Skin of body (tissue), 3 donors: ENCODE measurements at places on chromosomes 6 and 20.

GRCh38 chr6:142566628-142567396 lies 265.0 kb downstream of the ADGRG6 start:
- DNase-seq = peak; percentile 68

DNA sequence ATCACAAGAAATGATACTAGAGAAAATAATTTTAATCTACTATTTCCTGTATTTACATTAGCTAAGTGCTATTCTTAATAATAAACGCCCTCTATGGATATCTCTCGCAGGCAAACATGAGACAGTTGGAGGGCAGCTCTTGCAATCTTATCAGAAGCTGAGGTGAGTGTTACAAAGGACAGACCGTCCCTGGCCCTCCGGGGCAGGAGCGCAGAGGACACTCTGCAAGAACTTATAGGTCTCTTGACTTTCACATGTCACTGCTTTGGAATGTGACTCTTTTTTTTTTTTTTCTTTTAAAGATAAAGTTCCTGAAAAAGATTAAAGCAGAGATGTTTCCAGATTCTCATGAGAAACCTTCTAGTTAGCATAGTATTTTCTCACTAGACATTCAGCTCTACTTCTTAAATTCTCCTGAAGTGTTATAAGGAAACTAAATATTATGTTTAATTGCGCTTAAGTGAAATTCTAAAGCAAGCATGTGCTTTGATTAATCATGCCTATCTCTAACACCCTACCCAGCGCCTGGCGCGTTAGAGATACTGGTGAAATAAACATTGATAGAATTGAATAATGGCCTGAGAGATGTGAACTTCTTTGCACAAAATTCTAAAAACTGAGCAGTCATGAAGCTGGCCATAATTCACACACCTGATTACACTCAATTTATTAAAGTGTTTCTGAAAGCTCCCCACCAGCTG lies 57.4 kb downstream of the SYTL3 start:
- DNase-seq = no peak

DNA sequence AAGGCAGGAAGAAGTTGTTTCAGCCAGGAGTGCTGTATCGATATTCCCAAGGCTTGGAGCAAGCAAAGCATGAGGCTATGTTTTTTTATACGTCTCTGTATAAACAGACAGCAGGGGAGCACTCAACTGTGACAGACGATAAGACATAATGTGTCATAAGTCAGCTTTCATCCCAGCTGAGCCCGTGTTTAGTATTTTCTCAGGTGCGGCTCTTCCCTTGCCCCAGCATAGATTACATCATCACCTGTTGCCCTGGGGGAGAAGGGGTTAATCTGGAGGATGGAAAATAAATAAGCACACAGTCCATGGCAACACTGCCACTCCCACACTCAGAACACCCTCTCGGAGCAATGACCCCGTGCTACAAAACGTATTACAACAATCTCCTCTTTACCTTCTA lies 22.1 kb upstream of the KCNK5 start:
- no peak for DNase-seq

DNA sequence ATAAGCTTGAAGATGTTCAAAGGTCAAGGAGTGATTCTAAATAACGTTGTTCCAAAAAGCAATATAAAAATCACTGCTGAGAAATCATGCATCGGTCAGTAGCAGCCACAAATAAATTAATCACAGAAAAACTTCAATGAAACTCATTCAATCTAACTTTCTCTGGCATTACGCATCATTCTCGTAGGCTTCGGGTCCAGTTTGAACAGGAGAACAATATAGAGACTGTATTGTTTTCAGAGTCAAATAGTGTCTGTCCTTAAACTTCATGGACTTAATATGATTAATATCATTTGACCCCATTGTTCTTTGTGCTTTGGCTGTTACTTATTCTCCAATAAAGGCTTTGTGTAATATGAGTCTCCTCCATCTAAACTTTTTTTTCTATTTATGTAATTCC lies 200.4 kb downstream of the C6orf118 start:
- DNase-seq = no peak

DNA sequence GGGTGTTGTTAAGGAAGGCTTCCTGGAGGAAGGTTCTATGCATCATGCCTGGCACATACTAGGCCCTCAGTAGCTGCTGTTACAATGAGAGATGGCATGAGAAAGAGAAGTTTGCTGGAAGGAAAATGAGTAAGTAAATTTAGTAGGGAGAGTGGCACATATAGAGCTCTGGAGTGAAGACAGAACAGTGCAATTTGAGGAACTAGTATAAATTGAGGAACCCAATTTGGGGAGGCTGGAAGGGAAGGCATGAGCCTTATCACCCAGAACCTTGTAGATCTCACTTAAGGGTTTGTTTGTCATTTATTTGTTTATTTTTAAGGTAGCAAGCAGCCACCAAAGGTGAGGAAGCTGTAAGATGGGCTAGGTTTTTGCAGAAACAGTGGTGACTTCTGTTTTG lies 87.1 kb upstream of the SCGN start:
- DNase-seq = no peak

GRCh38 chr6:43125555-43125954 lies 45.5 kb upstream of the SRF start:
- no peak for DNase-seq

- DNase-seq = no peak
These were observed 96.3 kb downstream of the FHL5 start for GRCh38 chr6:96659084-96659845.

GRCh38 chr6:134750669-134751068 lies 199.2 kb downstream of the ALDH8A1 start:
- DNase-seq = no peak

GRCh38 chr6:135996668-135997067 lies 145.2 kb downstream of the PDE7B start:
- no peak for DNase-seq

DNA sequence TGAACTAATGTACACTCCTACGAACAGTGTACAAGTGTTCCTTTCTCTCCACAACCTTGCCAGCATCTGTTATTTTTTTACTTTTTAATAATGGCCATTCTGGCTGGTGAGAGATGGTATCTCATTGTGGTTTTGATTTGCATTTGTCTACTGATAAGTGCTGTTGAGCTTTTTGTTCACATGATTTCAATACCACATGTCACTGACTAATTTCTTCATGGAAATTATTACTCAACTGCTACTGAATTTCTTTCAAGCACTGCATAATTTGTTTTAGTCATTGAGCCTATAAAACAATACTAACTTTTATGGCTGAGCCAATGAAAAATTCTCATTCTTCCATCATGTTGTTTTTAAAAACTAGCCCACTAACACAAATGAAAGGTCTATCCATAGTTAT lies 115.4 kb downstream of the FRK start:
- no peak for DNase-seq

- no peak for DNase-seq
These were observed 25.2 kb downstream of the TNFAIP3 start for GRCh38 chr6:137892271-137892708.

DNA sequence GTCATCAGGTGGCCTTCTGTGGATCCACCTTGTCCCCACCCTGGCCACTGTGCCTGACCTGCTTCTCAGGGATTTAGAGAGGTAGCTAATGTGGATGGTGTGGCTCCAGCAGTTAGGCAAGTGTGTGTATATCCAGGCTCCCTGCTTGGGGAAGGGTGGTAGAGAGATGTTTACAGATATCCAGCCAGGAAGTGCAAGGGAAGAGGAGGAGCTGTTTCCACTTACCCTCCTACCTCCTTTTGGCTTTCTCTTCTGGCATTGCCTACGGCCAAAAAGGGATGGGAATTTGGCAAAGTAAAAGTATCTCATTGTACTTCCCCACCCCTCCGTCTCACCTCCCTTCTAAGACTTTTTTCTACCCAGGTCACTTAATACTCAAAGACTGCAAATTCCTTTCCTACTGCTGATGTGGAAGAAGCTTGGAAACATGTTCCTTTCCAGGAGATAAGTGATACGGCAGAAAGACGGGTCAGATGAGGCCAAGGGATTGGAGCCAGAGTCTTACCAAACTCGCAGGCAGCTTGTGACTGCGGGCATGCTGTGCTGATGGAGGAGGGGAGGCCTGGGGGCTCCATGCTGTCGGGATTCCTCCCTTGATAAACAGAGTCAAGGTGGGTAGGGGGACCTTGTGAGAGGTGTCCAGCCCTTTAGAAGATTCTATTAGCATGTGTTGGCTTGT lies 253.4 kb downstream of the PRL start:
- no peak for DNase-seq
